ENCODE measurements at places on chromosomes 7 and 10.

GRCh38 chr7:95026421-95027072 lies 119.2 kb downstream of the PPP1R9A start:
- peak; percentile 32 for DNase-seq

- peak; percentile 12 for DNase-seq
Measured at GRCh38 chr10:29621161-29621560, 13.6 kb downstream of the SVIL start.

DNA sequence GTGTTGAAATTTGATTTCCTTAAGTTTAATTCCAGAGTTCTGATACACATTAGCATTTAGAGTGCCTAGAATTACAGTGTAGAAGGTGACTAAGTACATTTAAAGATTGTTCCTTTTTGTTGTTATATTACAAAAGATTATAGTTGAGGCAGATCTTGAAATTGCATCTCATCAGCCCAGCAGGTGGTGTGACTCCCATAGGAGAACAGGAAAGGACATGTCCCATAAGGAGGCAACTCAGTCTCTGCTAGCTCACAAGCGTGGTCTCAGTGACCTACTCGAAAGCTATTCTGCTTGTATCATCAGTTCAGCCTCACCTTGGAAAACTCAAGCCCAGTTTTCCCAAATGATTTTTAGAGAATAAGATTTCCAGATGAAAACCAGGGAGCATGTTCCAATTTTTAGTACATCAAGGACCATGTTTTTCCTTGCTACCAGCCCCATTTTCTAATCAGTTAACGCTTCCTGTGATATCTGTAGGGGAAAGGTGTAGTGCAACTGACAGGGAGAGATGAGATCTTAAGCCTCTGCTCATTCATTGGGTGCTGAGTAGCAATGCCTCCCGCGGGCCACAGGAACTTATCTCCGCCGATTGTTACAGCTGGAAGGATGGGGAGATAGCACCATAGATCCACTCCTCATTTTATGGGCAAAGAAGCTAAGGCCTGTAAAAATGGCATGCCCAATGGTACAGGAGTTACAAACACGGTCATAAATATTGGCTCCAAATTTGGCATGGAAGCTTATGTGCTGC lies 1.1 kb upstream of the GNAI1 start:
- peak; percentile 39 for DNase-seq

GRCh38 chr10:115827231-115828009 lies 445.6 kb downstream of the GFRA1 start:
- DNase-seq, result no peak
